ENCODE measurements at places on chromosomes 6 and 20.

- DNase-seq = no peak
These were observed 191.1 kb downstream of the SAMD5 start for GRCh38 chr6:147699637-147700036.

DNA sequence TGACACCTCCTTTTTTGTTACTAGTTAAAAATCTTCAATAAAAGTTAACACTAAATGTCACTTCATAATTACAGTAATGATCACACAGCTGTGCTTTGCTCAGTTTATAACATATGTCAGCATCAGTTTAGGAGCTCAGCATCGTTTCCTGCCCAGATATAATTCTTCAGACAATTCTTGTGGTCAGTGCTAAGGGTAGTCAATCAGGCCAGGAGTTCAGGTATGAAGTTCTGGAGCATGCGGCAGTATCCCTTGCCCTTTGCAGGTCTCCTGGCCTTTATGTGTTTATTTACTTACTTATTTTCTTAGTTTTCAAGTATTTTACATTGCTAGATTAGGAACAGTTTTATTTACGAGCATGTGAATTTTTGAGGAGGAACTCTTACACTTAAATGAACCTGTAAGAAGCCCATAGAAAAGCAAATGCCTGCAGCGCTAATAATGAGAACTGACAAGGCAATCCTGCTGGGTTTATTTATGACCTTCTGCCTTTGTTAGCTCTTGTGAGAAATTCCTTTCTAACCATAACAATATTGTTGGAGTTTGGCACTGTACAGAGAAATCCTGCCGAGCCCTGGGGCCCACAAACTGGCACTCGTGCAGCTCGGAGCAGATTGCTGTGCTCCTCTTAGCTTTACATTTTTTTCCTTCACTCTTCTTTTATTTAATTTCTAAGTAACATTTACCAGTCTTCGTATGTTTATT lies 252.8 kb downstream of the TMEM242 start:
- no peak for DNase-seq

GRCh38 chr6:106608080-106608668 lies 21.1 kb downstream of the RTN4IP1 start:
- DNase-seq = no peak

GRCh38 chr20:35252037-35252461 lies 25.6 kb downstream of the MMP24 start:
- DNase-seq = no peak

DNA sequence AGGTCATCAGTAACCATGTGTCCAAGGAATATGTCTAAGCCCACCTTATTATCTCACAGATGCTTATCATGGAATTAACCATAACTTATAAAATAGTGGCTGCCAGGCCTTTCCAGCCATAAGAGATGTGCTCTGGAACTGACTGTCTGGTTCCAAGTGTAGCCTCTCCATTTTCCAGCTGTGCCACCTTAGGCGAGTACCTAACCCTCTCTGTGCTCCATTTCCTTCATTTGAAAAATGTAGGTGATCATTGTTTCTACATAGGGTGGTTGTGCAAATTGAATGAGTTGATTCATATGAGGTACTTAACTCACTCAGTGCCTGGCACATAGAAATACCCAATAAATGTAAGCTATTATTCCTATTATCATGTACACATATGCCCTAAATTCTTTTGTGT lies 102.5 kb upstream of the IYD start:
- DNase-seq = no peak

- no peak for DNase-seq
These were observed 51.5 kb downstream of the PTPRT start for GRCh38 chr20:43138061-43138770.

GRCh38 chr6:112933947-112934346 lies 586.8 kb downstream of the RFPL4B start:
- no peak for DNase-seq

DNA sequence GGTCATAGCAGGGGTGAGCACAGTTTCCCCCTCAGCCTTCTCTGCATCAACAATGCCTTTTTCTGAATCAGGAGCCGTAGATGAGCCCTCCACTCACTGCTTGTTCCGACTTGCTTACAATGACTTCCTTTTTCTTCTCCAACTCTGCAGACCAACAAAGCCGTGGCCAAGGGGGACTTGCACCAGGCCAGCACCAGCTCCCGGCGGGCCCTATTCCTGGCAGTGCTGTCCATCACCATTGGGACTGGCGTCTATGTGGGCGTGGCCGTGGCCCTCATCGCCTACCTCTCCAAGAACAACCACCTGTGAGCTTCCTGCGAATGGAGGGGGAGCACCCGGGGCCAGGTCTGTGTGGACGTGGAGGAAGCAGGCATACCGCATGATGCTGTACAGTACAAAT lies 195.8 kb downstream of the SYNDIG1 start:
- DNase-seq = no peak

DNA sequence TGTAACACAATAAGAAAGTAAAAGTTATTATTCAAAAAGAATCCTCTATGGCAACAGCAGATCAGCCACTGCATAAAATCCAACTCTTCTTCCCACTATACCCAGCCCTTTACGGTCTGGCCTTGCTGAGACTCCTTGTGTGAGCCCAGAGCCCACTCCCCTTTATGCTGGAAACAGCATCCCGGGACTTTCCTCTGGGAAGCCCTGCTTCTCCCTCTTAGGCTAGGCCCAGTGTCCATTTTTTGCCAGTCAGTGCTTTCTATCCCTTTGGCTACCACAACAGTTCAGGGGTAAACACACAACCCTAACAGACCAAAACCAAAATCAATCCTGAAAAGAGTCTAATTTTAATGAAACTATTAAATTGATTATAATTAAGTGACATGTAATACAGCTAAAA lies 20.6 kb downstream of the FKBP5 start:
- DNase-seq = no peak

DNA sequence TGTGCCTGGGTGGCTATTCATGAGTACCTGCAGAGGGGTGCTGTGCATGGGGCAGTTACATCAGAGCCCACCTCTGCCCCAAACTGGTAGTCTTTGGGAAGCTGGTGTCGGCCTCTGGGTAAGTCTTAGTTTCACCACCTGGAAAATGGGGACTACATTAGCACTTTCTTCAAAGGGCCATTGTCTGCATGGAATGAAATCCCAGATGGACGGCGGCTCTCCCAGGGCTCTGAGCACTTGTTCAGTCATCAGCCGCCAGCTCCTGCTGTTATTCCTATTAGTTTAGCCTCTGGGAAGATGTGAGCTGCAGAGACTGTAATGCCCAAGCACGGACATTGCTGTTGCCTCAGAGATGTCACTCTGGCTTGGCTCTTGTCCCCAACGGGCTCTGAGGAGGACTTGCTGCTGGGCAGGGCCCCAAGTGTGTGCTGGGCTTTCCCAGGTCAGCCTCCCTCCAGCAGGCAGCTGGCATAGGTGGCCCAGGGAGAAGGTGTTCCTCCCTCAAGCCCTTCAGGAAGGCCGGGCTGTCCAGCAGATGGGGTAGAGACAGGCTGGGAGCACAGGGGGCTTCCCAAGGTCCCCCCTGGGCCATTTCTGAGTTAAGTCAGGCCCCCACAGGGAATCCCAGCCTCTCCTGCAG lies 268.3 kb downstream of the TFAP2C start:
- no peak for DNase-seq

DNA sequence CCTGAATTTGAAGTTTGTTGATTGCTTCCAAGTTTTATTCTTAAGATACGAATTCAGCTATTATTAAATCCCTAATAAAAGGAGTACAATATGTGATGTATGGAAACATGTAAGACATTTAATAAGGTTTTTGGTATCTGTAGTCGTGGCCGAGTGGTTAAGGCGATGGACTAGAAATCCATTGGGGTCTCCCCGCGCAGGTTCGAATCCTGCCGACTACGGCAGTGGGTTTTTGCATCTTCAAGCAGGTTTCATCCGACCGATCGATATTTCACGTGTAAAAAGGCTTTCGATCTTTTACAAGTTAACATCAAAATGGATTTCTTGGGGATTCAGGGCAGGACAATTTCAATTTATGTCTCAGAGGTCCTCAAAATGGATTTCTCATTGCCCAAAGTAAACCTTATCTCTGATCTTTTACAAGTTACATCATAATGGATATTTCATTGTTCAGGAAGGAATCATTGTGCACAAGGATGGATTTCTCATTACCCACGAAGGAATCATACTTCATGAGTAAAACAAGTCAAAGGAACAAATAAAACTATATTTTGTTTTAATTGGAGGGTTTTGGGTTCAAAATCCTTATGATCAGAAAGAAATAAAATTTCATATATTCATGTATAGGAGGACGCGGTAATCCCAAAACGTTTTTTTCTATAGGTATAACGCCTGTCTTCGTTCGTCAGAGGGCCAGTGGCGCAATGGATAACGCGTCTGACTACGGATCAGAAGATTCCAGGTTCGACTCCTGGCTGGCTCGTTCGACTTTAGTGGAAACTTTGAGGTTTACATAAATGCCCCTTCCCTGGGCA lies 37.3 kb upstream of the BTN3A2 start:
- no peak for DNase-seq

DNA sequence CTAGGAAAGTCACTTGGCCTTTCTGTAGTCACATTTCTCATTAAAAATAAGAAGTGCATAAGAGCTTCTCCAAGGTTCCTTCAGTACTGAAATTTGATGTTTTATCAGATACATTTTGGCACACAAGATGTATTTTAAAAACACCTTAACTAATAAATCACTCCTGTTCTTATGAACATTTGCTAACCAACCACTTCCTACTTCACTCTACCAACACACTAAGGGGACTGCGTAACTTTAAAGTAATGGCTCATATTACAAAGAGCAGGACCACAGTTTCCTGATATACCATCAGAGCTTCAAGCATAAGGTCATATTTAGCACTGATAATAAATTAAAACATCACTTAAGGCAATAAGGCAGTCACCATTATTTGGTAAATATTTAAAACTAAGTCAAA lies 104.4 kb downstream of the RALGAPA2 start:
- no peak for DNase-seq

DNA sequence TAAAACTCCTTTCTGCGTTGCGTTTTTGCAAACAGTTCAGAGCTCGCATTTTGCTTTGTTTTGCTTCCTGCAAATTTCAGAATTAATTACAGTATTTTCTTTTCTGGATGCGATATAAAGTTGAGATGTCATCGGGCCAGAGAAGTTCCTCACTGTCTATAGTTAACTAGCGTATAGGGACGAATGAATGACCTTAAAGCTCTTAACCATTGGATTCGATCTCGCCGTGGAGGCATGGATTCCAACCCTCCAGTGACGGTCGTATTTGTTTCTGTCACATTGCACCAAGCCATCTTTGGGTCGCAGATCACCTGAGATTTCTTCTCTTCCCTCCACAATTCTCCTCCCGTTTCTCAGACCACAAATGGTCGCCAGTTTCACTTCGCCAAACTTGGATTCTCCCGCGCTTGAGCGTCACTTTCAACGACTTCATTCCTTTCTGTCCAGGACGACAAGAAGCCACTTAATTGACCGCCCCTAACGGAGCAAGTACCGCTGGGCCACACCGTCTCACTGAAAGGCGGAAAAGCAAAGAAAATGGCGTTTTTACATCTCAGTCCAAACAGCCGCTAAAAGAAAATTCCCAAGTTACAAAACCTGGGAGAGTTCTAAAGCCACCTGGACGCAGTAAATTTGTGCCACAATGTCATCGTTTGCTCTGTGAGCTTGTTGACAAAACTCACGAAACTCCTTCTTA lies 85.3 kb upstream of the ZNF184 start:
- no peak for DNase-seq

DNA sequence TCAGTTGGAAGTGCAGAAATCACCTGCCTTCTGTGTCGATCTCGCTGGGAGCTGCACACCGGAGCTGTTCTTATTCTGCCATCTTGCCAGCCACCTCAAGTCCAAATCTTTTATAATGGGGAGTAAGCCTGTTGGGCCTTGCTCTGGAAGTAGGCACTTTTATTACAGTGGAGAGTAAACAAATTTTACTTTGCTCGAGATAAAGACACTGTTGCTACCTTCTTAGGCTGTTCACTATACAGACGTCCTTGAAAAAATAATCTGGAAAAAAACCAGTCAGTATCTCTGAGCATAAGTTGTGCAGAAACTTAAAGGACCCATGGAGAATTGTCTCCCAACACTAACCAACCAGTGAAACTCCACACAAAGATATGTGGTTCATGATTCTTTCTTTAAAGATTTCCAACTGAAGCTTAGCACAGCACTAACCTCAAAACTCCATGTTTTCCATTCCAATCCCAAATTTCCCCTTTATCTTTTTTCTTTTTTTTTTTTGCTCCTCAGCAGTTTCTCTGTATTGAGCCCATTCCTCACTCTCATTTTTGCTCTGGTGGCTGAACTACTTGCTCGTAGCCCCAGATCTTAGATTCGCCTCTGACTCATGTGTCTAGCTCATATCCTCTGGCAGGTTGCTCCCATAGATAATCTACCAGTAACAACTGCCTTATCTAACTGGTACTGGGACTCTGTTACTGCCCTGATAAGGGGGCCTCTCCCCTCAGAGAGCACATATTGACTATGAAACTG lies 34.3 kb upstream of the COL9A1 start:
- DNase-seq = no peak

DNA sequence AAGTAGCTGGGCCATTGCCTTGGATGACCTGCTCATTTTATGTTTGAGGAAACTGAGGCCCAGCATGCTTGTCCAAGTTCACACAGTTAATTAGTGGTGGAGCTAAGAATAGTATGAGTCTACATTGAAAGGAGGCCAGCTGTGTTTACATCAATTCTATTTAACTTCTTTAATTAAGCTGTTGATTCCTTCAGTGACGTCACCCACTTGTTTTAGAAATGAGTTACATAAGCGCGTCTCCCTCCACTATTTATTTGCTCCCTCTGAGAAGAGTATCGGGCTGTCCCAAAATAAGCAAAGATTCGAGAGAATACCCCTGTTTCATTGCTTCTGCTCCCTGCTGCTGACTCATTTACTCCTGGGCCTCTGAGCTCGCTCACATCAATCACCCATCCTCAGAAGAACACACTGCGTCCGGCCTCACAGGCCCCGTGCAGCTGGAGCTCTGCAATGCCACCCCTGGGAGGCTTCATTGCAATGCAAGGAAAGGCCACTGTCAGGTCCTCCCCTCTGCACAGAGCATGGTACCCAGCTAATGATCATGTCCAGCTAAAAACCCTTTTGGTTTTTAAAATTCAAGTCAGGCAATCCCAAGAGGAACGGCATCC lies 74.8 kb upstream of the BMP2 start:
- DNase-seq = no peak

- DNase-seq = no peak
These were observed 16.5 kb downstream of the SNHG17 start for GRCh38 chr20:38418509-38419204.

- no peak for DNase-seq
These were observed 15.2 kb upstream of the NOP56 start for GRCh38 chr20:2637246-2637645.
